ENCODE measurements at places on chromosomes 7 and 10.
A peak's percentile ranks its signal among the peaks of the same experiment; 100 is the strongest.

GRCh38 chr10:43851030-43851429 lies 202.3 kb upstream of the ZNF32 start:
- DNase-seq, result no peak

DNA sequence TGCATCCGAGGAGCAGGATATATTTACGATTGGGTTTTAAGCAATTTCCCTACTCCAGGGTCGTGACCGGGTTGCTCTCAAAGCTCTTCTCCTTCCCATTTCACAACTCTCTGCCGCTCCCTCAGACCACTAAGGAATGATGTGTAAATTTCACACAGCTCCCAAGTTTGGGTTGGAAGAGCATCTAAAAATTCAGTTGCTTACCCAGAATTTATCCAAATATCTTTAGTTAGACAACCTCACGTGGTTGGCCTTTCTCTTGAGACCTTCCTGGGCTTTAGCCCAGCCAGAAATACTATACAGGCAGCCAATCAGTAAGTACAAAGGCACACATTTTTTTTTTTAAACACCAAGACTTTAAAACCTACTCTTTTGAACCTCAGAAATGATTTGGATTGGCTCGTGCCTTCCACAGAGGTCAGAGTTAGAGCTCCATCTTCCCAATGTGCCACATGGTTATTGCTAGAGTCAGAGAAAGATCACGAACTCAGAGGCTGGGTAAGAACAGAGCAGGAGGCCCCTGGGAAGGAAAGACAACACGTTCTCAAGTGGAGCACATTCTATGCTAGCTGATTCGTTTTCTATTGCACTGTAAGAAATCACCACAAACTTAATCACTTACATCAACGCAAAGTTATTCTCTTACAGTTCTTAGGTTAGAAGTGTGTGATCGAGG lies 335.4 kb upstream of the MGMT start:
- no peak for DNase-seq

DNA sequence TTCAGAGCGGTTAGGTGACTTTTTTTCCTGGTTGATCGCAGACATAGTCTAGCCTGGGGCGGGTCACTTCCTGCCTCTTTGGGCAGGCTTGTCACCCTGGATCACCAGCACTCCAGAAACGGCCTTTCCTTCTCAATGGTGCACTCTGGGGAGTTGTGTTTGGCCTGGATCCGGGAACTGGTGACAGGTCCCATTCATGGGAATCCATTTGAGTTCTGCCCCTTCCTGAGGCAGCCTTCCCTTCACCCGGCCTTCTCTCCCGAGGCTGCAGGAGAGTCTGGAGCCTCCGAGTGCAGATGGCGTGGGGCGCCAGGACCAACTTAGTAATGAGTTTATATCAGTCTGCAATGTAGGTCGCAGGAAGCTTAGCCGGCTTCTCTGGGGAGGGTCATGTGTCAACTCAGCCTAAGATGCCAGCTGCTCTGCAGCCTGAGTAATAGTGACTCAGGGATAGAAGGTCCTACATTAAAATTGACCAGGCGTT lies 54.2 kb downstream of the TACR2 start:
- DNase-seq, result no peak

DNA sequence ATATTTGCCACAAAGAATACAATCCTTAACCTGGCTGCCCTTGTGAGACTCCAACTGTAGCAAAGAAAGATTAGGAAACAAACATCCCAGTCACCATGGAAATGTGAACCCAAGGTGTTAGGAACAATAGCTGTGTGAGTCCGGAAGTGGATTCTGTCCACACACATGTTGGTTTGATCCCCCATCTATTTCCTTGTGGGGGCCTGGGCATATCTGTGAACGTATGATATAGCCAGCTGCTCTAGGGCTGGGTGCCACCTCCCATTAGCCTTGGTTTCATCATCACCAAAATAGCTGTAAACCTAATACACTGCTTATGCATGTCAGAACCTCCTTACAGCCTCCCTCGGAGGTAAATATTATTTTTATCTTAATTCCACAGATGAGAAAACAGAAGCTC lies 26.4 kb downstream of the GRK5 start:
- peak; percentile 65 for DNase-seq

GRCh38 chr7:67595431-67596180 lies 599.0 kb downstream of the TYW1 start:
- DNase-seq, result no peak

DNA sequence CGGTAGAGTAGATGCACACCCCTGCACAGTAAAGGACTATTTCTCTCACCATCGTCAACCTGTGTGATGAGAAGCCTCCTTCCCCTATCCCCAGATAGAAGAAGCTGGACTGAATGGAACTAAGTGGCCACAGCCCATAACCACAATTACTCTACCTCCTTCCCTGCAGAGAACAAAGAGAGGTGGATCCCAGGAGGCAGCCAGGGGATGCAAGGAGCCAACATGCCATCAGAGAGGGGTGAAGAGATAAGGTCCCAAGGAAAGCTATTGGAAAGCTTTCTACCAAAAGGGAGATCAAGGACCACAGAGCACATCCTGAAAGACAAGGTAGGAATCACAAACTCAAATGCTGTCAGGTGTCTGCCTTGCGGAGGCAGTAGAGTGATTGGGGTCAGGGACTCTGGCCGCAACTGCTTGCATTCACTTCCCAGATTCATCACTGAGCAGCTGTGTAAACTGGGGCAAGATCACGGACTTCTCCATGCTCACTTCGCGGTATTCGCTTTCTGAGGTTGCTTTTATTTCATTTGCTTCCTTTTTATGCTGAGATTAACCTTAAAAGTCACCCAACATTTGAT lies 81.6 kb upstream of the MYO3A start:
- no peak for DNase-seq

DNA sequence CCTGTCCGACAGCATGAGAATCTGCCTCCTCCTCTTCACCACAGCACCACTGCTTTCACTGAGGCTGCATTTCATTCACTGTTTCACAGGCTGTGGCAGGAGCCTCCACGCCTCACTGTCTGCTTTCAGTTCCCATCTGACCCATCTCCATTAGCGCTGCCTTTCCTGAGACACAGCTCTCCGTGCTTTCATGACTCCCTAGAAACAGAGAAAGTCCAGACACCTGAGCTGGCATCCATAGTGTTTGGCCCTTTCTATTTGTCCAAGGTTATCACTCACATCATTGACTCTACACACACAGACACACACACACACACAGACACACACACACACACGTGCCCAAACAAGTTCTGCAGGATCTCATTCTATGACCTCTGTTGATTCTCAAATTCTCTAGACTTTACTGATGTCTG lies 5.2 kb downstream of the LGI1 start:
- DNase-seq, result no peak

- DNase-seq, result no peak
Observed at GRCh38 chr7:32357535-32358277, 132.5 kb downstream of the LSM5 start.

DNA sequence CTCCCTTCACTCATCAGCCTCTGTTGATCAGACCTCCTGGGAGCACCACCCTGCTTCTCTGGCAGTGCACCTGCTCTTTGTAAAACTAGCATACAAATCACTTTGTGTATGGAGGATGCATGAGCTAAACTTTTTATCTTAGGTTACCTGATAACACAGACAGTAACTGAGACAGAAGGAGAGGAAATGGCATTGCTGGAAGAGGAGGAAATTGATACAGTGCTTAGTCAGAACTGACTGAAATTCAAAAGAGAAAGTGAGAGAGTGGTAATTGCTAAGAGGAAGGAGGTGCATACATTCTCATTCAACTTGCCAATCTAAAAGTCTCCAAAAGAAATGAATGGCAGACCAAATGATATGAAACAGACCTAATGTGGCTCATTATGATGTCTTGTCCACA lies 1120.7 kb downstream of the GATA3 start:
- no peak for DNase-seq

GRCh38 chr7:11373546-11374142 lies 400.0 kb downstream of the PHF14 start:
- no peak for DNase-seq

DNA sequence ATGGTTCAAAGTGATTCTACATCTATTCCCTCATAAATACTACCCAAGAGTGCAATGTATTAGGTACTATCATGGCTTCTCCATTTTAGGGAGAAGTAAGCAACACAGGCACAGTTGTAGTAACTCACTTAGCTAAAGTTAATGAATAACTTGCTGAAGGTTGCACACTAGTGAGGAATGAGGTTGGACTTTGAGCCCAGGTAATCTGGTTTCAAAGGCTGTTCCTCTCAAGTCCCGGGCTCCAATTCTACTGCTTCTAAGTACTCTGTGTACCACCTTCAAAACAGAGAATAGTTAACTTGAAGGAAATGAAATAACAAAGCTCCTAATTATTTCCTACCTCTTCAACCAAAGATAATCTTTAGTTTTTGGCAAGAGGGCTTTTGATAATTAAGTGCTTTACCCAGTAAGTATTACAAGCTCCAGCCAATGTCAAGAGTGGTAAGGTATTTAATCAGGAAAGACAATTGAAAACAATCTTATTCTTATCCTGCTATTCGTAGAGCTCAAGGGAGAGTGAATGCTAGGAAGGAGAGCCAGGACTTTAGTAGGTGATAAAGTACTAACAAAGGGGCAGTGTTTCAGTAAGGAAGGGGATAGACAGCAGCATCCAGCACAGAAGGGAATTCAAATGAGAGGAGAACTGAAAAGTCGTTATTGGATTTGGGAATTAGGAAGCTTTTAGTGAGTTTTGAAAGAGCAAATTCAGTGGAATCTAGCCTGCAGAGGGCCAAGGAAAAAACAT lies 158.2 kb upstream of the PTPRZ1 start:
- DNase-seq, result no peak

- no peak for DNase-seq
Observed at GRCh38 chr10:62433181-62433692, 59.1 kb downstream of the ZNF365 start.
